GOT3 (cell line): ENCODE measurements at places on chromosomes 16 and 17.

GRCh38 chr16:23807028-23807427 is 28.8 kb upstream of the PRKCB start:
- DNase-seq: no peak

GRCh38 chr17:67942810-67943209 is 53.5 kb downstream of the C17orf58 start:
- DNase-seq: no peak

- DNase-seq: no peak
Observed at GRCh38 chr16:52741351-52741750, 194.4 kb upstream of the TOX3 start.

DNA sequence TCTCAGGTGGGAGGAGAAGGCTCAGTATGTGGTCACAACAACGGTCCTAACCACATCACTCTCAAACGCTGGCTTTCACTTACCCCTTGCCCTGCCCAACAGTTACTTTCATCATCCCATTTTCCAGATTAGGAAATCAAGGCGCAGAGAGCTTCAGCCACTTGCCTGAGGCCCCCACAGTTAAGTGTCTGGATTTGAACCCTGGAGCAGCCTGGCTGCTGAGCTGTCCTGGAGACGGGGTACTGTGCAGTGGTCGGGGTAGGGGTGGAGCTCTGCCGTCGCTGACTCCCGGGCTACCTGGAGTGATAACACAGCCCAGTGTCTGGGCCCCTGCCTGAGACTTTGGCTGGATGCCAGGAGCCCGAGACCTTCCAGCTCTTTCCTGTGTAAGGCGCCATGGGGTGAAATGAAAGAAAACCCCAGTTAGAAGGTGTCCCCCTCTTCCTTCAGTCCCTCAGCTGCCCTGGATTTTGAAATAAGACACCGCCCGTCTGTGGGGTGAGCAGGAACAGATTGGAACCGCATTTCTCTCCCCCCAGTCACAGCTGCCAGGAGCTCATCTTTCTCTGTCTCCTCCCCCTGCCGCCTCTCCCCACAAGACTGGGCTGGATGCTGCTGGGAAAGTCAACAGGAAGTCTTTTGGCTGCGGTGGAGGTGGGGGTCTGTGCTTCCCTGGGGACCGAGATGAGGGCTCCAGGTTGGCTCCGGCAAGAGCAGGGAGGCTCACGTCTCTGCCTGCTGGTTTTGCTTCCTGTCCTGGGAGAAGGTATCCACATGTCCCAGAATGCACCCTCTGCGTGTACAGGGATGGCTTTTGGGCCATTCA is 280.2 kb downstream of the SEC14L1 start:
- no peak for DNase-seq

DNA sequence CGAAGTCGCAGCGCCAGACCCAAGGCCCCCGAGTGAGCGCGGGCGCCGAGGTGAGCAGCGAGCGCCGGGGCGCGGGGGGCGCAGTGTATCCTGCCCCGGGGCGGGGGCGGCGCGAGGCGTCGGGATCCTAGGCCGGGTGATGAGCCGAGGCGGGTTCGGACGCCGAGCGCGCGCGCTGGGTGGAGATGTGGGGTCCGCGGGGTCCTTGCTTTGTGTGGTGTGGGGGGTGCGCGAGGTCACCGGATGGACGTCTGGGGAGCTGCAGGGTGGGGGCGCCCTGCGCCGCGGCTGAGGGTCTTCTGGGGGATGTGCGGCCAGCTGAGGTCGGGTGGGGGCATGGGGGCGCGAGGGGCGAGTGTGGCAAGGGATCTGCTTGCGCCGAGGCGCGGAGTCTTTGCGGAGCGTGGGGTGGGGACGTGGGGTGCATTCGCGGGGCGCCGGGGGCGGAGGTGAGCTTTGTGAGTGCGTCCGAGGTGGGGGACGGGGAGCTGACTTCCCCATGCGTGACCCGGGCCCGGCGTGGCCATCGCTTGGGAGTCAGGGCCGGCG is 560 bp downstream of the RAI1 start:
- DNase-seq: no peak

GRCh38 chr17:74677558-74678466 is 34.9 kb downstream of the CD300LF start:
- DNase-seq: no peak

DNA sequence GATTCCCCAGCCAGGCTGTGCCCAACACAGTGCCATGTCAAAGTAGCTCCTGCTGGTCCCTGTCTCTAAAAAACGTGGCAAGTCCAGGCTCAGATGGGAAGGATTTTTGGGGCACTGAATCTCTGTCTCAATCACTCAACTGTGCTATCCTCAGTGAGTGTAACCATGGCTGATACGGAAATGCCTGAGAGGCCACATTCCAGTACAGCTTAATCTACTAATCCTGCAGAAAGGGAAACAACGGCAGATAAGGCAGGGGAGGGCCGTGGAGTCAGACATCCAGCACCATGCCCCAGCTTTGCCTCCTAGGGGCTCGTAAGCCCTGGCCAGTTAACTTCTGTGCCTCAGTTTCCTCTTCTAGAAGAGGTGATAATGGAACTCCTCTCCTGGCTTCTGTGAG is 251.7 kb downstream of the CPPED1 start:
- no peak for DNase-seq

GRCh38 chr16:50015631-50016030 is 9.4 kb upstream of the CNEP1R1 start:
- DNase-seq: no peak

- DNase-seq: no peak
Observed at GRCh38 chr16:89023621-89024511, 46.9 kb upstream of the CBFA2T3 start.

DNA sequence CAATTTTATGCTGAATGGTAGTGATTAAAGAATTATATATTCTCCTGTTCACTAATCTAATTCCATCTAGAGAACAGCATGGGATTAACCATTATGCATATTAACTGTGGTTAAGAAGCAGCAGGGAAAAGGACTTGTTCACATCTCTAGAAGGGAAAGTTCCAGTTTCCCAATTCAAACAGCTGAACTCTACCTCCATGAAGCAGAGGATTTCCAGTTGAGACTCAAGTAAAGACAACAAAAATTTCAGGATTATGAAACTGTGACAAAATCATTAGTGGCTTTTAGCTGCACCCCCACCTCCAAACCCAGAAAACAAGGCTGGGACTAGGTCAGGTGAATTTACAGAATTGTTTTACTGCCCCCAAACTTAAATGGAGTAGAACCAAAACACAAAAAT is 73.6 kb downstream of the USP32 start:
- no peak for DNase-seq

DNA sequence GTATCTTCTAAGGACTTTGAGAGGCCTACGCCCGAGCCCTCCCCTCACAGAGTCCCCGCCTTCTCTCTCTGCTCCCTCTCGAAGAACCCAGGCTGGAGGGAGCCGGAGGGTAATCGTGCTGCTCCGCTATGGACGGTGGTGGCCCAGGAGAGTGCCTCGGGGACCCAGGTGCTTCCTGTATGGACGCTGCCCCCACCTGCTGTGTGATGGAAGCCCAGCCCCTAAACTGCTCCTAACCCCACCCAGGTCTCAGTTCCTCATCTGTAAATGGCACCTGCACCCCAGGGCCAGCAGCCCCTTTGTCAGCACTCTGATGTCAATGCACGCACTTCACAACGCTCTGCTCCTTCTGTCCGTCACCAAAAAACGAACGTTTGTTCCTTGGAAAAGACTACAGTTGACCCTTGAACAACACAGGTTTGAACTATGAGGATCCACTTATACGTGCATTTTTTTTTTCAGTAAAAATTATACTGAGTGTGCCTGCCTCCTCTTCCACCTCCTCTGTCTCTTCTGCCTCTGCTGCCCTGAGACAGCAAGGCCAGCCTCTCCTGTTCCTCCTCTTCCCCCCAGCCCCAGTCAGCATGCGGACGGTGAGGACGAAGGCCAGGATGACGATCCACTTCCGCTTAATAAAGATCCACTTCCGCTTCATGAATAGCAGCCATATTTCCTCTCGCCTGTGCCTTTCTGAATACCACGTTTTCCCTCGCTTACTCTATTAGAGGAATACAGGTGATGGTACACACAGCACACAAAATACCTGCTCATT is 118.3 kb downstream of the BANP start:
- no peak for DNase-seq

DNA sequence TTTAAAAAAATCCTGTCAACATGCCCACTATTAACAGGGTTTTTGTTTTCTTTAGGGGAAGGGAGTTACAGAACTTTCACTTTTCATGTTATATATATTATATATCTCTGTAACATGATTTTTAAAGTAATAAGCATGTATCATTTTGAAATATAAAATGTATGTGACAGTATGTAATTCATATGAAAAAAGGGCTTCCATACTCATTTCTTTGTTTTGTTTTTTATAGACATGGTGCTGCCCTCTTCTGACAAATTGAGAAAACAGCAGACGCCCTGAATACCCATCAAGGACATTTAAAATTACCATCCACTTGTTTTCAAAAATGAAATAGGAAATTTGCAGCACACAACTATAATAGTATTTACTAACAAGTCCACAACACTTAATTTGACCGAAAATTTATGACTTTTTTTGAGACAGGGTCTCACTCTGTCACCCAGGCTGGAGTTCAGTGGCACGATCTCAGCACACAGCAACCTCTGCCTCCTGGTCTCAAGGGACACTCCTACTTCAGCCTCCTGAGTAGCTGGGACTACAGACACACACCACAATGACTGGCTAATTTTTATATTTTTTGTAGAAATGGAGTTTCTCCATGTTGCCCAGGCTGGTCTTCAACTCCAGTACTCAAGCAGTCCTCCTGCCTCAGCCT is 30.4 kb downstream of the CFDP1 start:
- no peak for DNase-seq

DNA sequence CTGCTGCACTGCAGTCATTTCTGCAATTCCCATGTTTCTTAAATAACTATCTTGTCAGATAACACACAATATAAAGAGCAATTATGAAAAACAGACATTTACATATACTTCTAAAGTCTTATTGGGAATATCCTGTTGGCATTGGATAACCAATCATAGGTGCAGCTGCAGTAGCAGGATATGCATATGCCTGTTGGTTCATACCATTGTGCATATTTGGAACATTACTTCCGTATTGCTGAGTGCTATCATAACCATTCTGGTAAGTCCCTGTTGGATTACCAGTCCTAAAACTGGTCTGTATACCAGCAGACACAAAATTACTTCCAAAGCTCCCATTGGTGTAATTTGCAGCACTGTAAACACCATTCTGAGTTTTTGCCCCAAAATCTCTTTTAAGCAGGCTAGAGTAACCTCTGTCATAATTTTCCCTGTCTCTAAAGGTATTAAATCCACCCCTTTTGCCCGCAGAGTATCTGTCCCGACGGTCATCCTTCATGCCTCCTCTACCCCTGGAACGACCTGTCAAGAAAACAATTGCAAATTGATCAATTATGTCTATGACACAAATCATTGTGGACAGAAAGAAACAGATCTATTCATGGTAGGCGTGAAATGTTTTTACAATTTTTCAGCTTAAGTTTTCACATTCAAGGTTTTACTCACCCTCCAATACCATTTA is 3.1 kb upstream of the POLG2 start:
- no peak for DNase-seq

GRCh38 chr17:77231076-77231871 is 90.5 kb downstream of the SEC14L1 start:
- no peak for DNase-seq

- no peak for DNase-seq
Observed at GRCh38 chr16:14627078-14627477, 3.0 kb downstream of the PARN start.

DNA sequence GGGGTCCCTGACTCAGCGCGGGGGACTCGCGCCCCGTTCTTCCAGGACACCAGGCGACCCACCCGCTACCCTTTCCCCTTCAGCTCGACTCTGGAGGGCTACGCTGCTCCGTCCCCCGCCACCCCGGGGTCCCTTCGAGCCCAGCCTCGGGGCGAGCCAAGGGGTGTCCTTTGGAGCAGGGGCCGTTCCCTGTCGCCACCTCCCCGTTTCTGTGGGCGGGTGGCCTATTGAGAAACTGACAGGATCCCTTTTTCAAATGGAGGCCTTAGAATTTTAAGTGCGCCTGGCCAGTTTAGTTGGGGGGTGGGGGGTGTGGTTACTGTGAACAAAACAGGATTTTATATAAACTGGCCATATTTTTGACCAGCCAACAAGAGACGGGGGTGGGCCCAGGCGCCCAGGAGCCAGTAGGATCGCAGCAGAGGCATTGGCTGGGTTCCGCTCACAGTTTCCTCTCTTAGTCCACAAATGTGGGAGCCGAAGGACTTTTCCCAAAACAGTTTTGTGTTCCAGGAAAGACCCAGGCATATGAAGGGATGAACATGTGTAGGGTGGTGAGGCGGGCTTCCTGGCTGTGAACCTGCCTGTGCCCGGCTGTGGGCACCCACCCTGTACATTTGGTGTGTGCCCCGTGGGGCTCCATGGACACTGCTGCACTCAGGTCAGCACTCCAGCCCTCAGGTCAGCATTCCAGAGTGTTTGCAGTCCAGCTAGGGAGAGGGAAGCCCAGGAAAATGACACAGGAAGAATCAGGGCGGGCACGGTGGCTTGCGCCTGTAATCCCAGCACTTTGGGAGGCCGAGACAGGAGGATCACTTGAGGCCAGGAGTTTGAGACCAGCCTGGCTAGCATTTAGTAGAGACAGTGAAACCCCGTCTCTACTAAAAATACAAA is 722 bp upstream of the TIMP2 start:
- no peak for DNase-seq

GRCh38 chr16:10760858-10761257 is 17.2 kb downstream of the NUBP1 start:
- DNase-seq: no peak

DNA sequence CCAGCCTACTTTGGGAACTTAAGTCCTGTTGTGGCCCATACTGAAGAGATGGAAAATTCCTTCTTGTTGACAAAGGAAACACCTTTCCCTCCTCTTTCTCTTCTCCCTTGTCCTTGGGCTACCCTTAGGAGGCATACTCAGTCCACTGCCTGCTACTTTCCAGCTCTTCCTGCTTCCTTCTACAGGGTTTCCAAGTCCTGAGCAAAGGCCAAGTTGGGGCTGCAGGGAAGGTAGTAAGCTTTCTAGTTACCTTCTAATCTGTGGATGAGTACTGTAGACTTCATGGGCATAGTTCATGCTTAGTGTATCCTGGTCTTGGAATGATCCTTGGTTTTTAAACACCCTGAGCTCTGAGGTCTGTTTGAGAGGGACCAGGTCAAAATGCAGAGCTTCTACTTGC is 299.2 kb upstream of the MAF start:
- DNase-seq: no peak

GRCh38 chr16:75647112-75647491 is 363 bp downstream of the KARS1 start:
- no peak for DNase-seq

DNA sequence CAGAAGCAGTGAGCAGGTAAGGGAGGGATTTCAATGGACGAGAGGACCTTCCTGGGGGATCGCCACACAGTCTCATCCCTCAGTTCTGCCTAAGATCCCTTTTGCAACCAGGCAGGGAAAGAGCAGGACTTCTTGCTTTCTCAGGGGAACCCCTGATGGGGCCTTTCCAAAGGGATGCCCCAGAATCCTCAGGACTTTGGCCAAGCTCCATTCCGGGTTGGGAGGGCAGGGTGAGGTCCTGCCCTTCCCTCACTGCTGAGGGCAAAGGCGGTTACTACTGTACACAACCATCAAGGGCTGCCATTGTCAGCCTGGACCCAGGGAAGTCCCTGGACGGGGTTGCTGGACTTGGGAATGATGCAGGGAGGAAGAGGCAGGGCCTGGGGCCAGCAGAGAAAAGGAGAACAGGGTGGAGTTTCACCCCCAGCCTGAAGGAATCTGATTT is 9.7 kb downstream of the PRR29 start:
- DNase-seq: no peak
